ENCODE measurements at places on chromosomes 11 and 22.

DNA sequence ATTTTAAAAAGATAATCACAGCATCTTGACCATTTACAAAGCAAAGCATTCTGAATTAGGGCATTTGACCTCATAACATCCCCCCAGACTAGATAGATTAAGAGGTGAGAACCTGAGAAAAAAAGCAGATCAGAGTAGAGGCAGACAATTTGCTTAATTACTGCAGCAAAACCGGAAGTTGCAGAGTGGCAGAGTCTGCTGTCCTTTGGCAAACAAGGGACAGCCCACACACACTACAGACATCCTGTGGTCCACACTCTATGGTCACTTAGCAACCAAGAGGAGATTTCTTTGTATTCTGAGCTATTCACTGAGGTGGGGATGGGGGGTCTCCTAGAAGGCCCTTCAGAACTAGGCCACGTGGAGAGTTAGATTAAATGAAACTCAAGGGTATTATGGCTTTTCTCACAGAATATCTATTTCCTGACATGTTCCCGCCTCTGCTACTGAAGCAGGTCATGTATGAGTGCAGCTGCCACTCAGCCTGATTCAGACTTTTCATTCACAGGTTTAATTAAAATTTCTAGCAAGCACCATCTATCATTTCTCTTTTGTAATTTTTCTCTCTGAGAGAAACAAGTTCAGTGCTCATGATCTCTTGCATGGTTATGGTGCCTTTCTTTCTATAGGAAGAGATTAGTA, 48.5 kb downstream of the SVIP start:
- peak; percentile 47 for DNase-seq

GRCh38 chr11:119650251-119650650, 78.7 kb downstream of the NECTIN1 start:
- DNase-seq = no peak

GRCh38 chr11:69380451-69380901, 86.5 kb downstream of the MYEOV start:
- no peak for DNase-seq

- no peak for DNase-seq
Observed at GRCh38 chr22:40028098-40028425, 33.3 kb downstream of the FAM83F start.

GRCh38 chr11:72730243-72730642, 22.0 kb downstream of the ARAP1 start:
- no peak for DNase-seq

GRCh38 chr22:25841775-25842174, 99.8 kb downstream of the MYO18B start:
- DNase-seq = no peak

DNA sequence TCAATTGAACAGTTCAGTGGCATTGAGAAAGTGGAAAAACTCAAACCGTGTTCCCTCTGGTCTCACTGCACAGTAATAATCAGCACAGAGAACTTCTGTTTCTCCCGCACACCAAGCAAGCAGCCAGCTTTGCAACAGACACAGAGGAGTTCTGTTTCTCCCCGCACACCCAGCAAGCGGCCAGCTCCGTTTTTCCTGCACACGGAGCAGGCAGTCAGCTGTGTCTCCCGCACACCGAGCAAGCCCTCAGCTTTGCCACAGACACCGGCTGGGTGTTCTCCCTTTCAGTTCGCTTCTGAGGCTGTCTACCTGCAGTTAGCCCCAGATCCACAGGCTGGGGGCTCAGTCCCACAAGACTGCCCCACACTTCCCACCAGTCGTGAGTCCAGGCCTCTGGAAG, 9.9 kb upstream of the TALDO1 start:
- DNase-seq = no peak

DNA sequence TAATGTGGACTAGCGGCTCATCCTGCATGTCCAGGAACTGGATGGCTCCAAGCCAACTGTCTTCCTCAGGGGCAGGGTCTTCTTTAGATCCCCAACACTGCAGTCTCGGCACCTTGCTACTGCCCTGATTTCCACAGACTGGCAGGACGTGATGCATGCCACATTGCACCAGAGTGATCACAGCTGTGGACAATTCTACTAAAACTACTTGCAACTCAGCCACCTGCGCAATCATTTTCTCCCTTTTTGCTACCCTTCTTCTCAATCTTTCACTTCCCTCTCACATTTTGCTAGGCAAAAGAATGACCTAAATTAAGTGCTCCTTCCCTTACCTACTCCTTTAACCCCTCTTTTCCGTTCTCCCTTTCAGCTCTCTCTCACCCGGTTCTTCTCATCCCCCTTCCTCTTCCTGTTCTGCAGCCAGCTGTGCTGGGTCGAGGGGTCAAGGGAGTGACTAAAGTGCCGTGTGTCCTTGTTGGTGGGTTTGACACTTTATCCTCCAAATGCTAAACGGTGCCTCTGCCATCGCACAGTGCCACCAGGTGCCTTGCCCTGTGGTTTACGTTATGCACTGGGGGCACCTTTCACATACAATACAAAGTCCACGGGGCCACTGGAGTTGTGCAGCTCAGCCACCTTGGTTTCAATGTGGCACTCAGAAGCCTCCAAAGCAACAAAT, 11.5 kb upstream of the PEX26 start:
- DNase-seq = no peak

DNA sequence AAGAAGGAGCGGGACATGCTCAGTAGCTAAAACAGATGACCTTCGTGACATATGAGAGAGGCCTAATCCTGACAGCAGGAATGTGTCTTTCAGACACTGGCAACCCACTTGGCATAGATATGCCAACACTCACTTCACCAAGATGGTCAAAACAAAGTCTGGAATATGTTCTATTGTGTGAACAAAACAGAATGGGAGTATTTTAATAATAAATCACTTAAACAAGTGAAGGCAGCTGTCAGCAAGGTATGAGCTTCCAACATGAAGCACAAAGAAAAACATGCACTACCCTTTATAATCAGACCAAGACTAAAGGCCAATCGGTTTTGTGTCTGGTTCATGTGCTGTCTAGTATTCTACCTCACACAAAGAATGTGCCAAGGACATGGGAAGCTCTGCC, 23.1 kb downstream of the CCDC34 start:
- no peak for DNase-seq

Measured in hematopoietic multipotent progenitor cell treated with erythropoietin and hydrocortisone succinate and interleukin-3 and kit ligand, for 4 days (in vitro differentiated cells).